Activated CD4-positive, CD25-positive, alpha-beta regulatory T cell treated with anti-CD3 and anti-CD28 coated beads, Interleukin-2, amount 50 U/mL, for 16 hours (primary cell): ENCODE measurements at places on chromosomes 12 and 14.
A peak's percentile ranks its signal among the peaks of the same experiment; 100 is the strongest.

- DNase-seq = no peak
Observed at GRCh38 chr12:67871231-67871630, 118.0 kb upstream of the IFNG-AS1 start.

DNA sequence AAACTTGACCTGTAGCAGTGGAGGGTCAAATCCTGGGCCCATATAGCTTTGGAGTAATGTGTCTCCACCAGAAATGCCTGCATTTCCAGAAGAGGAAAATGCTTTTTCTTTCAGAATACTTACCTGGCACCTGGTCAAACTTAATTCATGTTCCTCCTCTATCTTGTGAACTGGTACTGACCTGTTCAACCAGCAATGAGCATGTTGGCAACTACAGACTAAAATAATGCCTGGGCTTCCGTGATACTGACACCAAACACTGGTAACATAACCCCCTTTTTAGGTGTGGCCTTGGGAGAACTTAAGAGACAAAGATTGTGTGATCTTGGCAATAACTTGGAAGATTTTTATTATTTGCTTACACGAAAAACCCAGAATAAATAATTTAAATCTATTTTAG lies 23.8 kb upstream of the MGST1 start:
- DNase-seq = no peak

DNA sequence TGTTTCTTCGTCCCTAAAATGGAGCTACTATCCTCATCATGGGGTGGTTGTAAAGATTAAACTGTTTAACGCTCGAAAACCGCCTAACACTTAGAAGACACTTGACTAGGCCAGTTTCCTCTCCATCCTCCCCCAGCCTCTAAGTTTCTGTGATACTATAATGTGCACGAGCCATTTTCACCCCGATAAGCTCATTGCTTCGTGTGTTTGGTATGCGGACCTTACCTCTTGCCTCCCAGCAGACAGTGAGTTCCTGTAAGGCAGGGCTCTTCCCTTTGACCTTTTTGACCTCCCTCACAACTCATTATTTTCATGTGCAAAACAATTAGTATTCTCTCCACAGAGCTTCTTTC lies 499 bp upstream of the GXYLT1 start:
- DNase-seq = no peak

DNA sequence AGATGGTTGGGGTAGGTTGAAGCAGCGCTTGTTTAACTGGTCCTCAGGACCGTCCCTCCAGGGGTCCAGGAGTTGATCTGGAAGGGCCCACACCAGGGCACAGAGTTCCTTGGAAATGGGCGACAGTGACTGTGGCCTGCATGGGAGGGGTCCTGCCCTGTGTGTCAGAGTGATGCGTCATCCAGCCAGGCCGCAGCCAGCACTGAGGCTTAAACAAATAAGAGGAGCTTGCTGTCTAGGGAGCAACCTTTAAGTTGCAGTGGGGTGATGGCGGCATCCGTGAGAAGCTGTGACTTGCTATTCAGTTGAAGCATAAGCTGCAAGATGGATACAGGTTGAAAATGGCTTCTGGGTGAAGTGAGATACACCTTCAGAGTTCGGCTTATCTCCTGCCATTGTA lies 20.2 kb downstream of the DCAF4 start:
- no peak for DNase-seq

GRCh38 chr14:106792543-106792942 lies 1266.2 kb downstream of the TMEM121 start:
- no peak for DNase-seq

GRCh38 chr12:106981788-106982187 lies 5.2 kb downstream of the MTERF2 start:
- no peak for DNase-seq

GRCh38 chr12:51405801-51406207 lies 14.6 kb upstream of the GALNT6 start:
- no peak for DNase-seq

GRCh38 chr14:61417141-61417540 lies 95.8 kb downstream of the PRKCH start:
- no peak for DNase-seq

DNA sequence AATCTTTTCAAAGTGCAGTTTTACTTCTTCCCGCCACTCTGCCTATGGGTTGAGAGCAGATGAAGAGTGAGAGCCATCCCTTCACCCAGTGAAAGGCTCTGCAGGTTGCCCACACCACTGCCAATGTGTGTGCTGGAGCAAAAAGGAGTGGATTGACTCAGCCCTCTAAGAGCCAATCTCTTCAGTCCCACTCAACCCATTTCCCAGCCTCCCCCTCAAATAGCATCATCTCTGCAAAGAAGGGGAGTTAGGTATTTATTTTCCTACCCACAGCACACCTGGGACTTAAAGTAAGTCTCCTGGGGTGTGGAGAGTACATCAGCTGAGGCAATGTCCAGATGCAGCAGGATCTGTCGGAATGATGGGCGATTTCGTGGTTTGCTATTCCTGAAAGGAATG lies 15.3 kb downstream of the MAP3K12 start:
- DNase-seq = no peak

- no peak for DNase-seq
Observed at GRCh38 chr14:101920271-101920670, 44.1 kb upstream of the DYNC1H1 start.

DNA sequence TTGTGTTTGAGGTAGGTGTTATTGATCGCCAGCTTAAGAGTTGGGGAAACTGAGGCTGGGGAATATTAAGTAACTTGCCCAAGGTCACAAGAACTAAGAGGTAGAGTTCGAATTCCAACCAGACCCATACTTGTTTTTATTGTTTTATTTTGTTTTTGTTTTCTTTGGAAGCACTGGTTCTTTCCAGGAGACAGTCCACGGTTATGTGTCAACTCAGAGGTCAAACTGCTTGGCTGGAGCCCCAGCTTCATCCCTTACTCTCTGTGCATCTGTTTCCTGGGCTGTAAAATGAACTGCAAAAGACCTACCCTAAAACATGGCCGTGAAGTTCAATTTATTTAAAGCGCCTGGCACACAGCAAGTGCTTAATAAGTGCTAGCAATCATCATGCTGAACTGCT lies 74.4 kb upstream of the MAP1LC3B2 start:
- no peak for DNase-seq

DNA sequence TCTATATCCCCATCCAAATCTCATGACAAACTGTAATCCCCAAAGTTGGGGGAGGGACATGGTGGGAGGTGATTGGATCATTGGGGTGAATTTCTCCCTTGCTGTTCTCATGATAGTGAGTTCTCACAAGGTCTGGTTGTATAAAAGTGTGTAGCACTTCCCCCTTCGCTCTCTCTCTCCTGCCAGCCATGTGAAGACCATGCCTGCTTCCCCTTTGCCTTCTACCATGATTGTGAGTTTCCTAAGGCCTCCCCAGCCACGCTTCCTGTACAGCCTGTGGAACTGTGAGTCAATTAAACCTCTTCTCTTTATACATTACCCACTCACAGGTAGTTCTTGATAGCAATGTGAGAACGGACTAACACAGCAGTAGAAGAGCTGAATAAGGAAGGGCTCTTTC lies 62.6 kb upstream of the VASH1 start:
- DNase-seq = no peak

DNA sequence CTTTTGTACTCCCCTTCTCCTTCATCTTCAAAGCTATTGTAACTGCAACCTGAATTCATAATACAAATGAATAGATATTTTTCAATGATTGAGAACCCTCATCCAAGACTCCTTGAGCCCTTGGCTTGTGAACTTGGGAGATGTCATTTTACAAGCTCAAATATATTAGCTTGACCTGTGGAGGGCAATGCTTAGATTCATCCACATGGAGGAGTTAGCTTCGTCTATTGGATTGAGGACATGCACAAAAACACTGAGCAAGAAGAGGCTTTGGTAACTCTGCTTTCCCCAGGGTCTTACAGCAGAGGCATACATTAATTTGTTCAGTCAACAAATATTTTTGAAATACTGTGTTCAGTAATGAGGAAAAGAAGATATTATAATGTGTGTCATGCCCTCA lies 101.1 kb downstream of the OTOGL start:
- no peak for DNase-seq

DNA sequence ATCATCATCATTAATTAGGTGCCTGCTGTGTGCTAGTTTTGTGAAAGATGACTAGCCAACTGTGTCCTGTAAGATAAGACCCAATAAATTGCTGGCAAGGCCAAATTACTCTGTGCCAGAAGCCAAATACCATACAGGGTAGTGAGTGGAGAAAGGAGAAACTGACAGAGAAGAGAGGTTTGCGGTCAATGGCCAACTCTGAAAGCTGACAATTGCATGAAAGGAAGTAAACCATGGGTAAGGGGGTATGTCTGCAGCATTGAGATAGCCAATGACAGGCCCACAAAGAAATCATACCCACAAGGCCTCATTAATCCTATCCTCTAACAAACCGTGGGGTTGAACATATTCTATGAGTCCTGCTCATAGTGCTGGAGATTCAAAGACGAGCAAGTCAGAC lies 236.6 kb upstream of the CCDC196 start:
- no peak for DNase-seq

GRCh38 chr12:92065018-92065499 lies 80.6 kb downstream of the BTG1 start:
- DNase-seq = no peak

- DNase-seq = no peak
Observed at GRCh38 chr12:11685716-11686115, 36.2 kb downstream of the ETV6 start.

GRCh38 chr12:131928711-131929580 lies at the start of gene PUS1:
PUS1 (plus strand) TSS chr12:131929276; CDS start chr12:131929723, 447 bp downstream.
- DNase-seq = peak; percentile 91

DNA sequence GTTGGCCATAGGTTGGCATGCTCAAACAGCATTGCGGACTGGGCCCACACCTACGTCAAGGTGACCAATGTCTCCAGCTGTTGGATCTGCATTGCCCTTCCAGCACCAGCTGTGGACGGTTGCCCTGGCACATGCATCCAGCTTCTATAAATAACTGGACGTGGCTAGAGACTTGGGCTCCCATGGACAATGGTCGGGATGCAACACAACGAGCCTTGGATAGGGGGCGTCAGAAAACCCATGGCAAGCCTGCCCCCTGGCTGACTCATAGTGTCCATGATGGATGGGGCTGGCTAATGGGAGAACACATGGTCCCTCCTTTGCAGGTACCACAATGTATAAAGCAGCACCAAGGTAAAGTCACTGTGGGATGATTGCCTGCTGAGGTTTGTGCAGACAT lies 331.6 kb upstream of the FAR2 start:
- DNase-seq = no peak
